H54 (cell line): ENCODE measurements at places on chromosomes 16 and 17.
A peak's percentile ranks its signal among the peaks of the same experiment; 100 is the strongest.

DNA sequence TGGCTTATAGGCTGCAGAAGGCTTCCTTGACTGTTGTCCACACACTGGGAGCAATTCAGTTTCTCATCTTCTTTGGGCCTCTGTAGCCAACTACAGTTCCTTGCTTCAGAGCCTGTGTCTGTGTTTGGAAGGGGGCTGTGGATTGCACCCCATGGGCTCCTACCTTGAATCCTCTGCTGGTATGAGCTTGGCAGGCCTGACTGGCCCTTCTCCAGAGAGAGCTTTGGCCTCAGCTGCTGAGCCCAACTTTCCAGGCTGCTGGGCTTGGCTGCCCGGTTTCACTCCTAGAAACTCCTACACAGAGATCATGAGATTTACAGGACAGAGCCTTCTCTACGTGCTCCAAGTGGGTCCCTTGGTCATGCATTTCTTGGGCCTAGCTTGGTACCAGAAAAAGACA, 354.4 kb downstream of the SNX29 start:
- DNase-seq: no peak

GRCh38 chr17:19378416-19379360, at the start of gene MAPK7:
Gene MAPK7, plus strand, starts transcription at chr17:19378498. Its CDS starts 403 bp downstream, at chr17:19378901.
- no peak for DNase-seq

GRCh38 chr17:8041249-8041928, 2.5 kb downstream of the ALOX15B start:
- peak; percentile 49 for DNase-seq

- no peak for DNase-seq
Observed at GRCh38 chr17:77320485-77321256, 179.9 kb downstream of the SEC14L1 start.

DNA sequence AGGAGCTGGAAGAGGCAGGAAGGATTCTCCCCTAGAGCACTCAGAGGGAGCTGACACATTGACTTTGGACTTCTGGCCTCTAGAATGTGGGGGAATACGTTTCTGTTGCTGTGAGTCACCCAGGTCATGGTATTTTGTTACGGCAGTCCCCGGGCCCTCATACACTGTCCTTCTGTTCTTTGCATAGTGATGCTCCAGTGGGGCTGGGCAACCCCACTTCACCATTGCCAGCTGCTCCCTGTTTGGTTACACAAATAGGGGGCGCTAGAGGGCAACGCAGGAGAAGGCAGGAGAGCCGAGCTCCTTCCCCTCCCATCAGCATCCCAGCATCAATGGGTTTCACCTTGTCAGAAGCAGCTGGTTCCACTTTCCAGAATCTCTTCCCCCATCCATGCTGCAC, 257.7 kb upstream of the FOXF1 start:
- DNase-seq: peak; percentile 35

GRCh38 chr16:68367030-68367429, 56.2 kb downstream of the PRMT7 start:
- DNase-seq: peak; percentile 46

- no peak for DNase-seq
Observed at GRCh38 chr16:86833136-86833535, 254.8 kb downstream of the FOXL1 start.

- DNase-seq: no peak
Observed at GRCh38 chr17:15348021-15348420, 6.6 kb upstream of the TEKT3 start.

DNA sequence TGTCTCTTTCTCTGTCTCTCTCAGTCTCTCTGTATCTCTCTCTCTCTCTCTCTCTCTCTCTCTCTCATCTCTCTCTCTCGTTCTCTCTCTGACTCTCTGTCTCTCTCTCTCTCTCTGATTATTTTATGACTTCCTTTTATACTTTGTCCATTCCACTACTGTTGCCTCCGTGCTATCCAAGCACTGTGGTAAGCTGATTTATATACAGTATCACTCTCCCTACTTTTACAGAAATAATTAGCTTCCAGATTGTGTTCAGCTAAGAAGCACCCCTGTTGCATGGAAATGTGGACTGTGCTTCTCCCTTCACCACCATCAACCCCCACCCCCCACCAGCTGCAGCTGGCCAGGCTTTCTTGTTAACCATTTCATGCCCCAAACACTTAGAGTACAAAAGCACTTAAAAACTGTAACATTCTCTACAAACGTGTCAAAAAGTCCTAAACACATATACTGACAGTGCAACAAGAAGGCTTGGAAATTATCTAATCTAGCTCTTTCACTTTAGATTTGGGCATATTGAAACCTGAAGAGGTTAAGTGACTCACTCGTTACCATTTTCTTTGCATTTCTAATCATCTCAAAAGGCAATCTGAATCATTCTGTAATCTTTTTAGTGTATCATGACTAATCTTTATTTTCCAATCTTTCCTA, 11.6 kb upstream of the TMEM100 start:
- no peak for DNase-seq

DNA sequence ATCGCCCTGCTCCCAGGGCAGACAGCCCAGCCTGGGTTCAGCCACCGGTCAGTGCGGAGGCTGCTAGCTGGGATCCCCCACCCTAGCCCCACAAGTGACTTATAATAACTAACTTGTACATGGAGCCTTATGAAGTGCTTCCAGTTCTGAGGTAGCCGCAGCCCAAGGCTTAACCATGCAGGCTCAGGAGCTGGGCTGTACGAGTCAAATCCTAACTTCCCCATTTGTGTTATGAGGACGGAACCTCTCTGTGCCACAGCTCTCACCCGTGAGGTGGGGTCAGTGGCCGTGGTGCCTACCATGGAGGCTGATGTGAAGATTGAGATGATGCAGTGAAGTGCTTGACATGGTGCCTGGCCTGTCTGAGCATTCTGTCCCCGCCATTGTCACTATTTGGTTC, 27.8 kb upstream of the GOSR2 start:
- DNase-seq: no peak

GRCh38 chr16:73037845-73038570, 9.9 kb downstream of the ZFHX3 start:
- no peak for DNase-seq

DNA sequence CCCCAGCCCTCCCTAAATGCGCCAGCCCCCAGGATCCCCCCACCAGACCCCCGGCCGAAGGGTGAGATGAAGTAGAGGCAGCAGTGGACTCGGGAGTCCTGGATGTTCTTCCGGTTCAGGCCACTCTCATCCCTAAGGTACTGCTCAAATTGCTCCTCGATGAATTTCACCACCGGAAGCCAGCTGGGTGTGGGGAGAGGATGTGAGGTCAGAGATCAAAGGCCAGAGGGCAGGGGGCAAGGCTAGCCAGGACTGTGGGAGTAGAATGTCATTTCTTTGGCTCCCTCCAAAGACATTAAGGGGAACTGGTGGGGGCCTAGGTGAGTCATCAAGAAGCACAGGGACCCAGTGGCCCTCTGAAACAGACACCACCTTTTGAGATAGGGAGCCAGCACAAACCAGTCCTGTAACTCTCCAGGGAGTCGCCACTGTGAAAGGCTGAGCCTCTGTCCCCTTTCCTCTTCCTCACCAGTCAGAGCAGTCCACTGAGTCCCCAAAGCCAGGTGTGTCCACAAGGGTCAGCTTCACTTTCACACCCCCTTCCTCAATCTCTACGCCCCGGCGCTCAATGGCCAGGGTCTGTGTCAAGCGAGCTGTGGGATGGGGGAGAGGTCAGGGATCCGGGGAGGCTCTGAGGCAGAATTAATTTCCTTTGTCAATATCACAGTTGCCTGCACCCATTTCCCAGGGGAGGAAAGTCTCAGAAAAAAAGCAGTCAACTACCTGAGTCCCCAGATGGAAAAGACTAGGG, 895 bp downstream of the SEPTIN1 start:
- DNase-seq: no peak

GRCh38 chr16:12120217-12120981, 143.9 kb downstream of the SNX29 start:
- no peak for DNase-seq

- DNase-seq: no peak
Observed at GRCh38 chr17:48748718-48749566, 20.4 kb upstream of the HOXB13 start.

GRCh38 chr17:65131946-65132345, 5.2 kb upstream of the RGS9 start:
- DNase-seq: peak; percentile 86

GRCh38 chr16:70430667-70431536, 8.0 kb downstream of the ST3GAL2 start:
- no peak for DNase-seq

- DNase-seq: no peak
Observed at GRCh38 chr17:50518384-50519023, 10.3 kb downstream of the MYCBPAP start.

GRCh38 chr16:84730406-84731106, 30.8 kb downstream of the USP10 start:
- peak; percentile 56 for DNase-seq

GRCh38 chr17:33267271-33267790, 25.8 kb downstream of the ASIC2 start:
- no peak for DNase-seq

DNA sequence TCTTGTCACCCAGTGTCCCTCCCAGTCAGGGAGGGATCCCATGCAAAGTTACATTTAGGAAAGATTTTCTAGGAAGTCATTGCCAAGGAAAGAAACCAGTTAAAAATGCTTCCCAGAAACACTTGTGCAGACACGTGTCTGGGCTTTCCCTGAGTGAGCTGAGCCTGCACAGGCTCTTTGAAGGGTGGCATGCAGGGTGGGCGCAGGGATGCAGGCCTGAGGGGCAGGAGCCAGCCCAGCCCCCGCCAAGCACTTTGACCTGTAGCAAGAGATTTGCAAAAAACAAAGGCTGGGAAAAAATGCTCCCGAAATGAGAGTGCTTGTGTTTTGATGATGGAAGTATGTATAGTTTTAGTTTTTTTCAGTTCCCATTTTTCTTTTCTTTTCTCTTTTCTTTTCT, 52.4 kb downstream of the B9D1 start:
- DNase-seq: no peak

DNA sequence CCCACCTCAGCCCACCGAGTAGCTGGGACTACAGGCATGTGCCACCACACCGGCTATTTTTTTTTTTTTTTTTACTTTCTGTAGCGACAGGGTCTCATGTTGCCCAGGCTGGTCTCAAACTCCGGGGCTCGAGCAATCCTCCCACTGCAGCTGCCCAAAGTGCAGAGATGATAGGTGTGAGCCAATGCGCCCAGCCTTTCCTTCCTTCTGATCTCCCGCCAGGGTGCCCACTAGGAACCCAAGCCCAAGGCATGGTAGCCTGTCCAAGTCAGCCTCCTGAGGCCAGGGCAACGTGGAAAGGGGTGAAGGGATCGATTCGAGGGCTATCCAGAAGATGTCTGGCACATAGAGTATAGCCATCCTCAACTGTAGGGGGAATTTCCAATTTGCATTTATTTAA, 9.6 kb upstream of the CREBBP start:
- DNase-seq: no peak

DNA sequence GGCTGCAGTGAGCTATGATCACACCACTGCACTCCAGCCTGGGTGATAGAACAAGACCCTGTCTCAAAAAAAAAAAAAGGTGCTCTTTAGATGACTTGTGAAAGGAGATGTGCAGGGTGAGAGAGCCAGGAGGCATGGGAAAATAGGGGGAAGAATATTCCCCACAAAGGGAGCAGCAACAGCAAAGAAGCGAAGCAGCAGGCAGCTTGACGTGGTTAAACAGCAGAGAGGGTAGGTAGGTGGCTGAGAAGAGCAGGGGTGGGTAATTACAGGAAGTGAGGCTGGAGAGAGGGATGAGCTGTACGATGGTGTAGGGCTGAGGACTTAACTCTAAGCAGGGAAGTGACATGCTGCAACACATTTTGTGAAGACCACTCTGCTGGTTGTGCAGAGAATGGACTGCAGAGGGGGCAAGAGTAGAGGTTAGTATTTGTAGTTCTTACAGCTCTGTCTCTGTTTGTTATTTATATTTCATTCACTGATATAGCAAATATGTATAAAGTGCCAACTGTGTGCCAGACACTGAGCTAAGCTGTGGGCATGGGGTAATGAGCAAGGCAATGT, 1.6 kb downstream of the HEATR3 start:
- DNase-seq: peak; percentile 7

- no peak for DNase-seq
Observed at GRCh38 chr17:35791681-35792350, 3.6 kb downstream of the MMP28 start.

- no peak for DNase-seq
Observed at GRCh38 chr17:45119964-45120363, 12.4 kb downstream of the PLCD3 start.

DNA sequence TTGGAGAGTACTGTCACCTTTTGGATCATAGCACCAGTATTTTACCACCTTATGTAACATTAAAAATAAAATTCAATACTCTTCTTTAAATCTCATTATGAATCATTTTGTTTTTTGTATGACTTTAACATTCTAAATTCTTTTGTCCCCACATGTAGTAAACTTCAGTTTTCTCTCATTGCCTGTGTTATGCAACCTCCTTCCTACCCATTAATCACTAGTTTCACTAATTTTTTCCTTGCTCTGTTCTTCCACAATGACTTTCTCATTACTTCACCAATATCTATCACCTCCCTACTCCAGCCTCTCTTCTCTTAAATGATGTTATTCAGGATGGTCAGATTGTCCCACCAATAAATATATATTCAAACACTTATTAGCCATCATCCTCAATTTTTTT, 68.7 kb downstream of the TTC19 start:
- no peak for DNase-seq

DNA sequence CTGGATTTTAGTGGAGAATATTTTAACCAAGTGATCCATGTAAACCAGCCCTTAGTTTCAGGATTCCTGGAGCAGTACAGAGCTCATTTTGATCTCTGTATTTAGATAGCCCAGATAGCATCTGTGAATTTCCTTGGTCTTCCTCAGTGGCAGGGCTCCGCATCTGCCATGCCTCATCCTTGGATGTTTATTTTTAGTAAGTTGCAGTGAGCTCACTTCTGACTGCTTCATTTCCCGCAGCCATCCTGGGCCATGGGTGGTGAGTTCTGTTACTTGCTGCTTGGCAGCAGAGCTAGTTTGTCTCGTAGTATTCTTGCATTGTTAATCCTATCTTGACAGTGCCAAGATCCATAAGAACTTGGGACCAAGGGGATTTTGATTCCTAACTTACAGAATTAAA, 33.7 kb downstream of the IST1 start:
- peak; percentile 34 for DNase-seq

DNA sequence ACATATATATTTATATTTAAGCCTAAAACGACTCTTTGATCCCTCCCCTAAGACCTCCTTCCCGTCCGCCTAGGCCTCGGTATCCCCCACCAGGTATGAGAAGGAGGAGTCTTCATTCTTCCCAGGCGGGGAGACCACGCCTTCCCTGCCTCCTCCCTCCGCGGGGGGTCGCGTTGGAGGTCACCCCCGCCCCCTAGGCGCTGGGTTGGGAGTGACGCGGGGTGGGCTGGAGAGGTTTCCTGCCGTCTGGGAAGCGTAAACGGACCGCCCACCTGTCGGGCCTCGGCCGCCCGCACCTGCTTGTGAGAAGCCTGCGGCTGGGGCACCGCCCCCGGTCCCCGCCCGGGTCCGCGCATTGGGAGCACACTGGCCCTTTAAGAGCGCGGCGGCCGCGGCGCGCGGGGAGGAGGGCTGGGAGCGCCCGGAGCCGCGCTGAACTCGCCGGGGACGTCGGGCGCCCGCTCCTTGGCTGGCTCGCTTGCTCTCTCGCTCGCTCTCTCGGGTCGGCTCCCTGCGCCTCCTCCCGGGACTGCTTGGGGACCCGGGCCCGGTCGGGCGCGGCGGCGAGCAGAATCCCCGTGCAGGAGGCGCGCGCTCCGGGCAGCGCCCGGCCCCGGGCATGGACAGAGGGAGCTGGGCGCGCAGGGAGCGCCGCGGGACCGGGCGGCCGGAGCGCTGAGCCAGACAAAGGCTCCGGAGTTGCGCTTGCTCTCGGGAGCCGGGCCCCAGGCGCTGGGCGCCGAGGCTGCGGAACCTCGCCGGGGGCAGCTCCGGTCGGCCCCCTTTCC, at the start of gene MMP15:
MMP15 (plus strand) TSS at position 404 of the 788 bp plus-strand sequence. CDS start 597 bp downstream, outside the sequence.
- DNase-seq: peak; percentile 76

GRCh38 chr17:834136-834535, 52.0 kb downstream of the MRM3 start:
- DNase-seq: no peak
